ENCODE measurements at places on chromosomes 12 and 14. TPM values are rescaled to one million over a fixed set of nuclear protein-coding genes. Genes with fewer than 3 reads are reported as not detected.

- no peak for DNase-seq
Observed at GRCh38 chr14:101839236-101839635, 77.7 kb downstream of the PPP2R5C start.

EGLN3 gene
- total RNA-seq: 4.0 TPM

DNA sequence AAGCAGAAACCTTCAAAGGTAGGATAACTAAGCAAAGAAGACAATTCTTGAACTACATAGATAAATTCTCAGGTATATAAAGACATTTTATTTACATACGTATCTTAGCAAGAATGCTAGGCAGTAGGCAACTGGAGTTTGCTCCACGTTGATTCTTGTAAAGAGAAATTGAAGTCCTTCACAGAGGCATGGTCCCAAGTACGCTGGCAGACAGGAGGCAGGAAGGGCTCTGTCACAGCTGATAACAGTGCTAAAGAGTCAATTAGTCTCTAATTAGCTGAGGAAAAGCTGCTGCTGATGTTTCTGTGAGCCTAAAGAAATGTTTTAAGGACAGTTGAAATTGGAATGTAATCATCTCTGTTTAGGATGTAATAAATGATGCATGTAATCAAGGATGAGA lies 146.8 kb downstream of the METTL25 start:
- DNase-seq: no peak

VEZT gene
- total RNA-seq: 83.8 TPM

INSM2 gene
- not detected for total RNA-seq

TMCC3 gene
- total RNA-seq: 4.8 TPM

DNA sequence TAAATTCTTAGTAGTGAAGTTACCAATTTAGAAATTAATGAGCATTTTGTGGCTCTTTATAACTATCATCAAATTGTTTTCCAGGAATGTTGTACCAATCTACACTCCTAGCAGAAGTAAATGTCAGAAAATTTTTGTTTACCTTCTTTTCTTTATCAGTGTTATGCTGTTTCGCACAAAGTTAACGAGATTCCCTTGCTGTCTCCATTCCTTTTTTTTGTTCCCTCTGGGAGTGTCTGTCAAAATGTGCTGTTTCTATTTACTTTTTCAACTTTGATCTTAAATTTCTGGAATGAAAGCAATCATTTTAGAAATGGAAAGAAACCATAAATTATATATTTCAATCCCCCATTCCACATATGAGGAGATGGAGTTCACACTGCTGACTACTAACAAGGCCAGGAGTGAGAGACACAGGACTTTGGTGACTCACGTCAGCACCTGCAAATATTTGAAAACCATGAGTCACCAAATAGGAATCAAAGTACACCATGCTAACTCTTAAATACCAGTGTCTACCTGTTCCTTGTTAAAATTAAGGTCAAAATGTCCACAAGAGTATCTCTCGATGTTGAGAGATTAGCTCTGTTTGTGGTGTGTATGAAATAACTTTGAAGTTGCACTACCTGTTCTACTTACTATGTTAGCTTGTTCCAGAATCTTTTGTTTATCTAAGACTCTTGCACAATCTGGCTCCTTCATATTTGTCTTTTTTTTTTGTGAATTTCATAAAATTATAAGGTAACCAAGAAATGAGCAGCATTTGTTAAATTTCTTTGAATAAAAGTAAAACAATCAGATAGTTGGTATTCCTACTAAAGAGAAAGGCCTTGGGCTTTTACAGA lies 106.0 kb downstream of the RMST start:
- no peak for DNase-seq

GRCh38 chr12:48814262-48815125 lies 3.8 kb upstream of the CACNB3 start:
- DNase-seq: peak; percentile 73

DNA sequence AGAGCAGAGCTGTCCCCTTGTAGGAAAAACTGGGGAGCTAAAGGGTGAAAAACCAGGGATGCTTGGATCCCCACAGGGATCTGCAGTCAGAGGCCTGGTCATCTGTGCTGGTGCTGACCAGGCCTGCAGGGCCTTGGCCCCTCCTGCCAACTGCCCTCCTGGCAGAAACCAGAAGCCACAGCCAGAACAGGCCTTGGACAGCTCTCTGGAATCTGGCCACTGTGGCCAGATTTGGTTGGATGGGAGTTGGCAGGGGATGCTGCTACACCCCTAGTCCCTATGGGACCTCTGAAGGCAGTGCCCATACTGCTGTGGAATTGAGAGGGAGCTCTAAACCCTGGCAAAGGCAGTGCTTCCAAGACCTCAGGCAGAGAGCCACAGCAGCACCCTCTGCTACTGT lies 9.2 kb upstream of the GPX2 start:
- no peak for DNase-seq

GRCh38 chr14:54566410-54567223 lies at the start of gene SAMD4A:
Gene SAMD4A (plus strand): TSS chr14:54567128. CDS start chr14:54567917, 789 bp downstream.
- DNase-seq: peak; percentile 84

- no peak for DNase-seq
Observed at GRCh38 chr12:55057481-55057880, 37.7 kb downstream of the NEUROD4 start.

DNA sequence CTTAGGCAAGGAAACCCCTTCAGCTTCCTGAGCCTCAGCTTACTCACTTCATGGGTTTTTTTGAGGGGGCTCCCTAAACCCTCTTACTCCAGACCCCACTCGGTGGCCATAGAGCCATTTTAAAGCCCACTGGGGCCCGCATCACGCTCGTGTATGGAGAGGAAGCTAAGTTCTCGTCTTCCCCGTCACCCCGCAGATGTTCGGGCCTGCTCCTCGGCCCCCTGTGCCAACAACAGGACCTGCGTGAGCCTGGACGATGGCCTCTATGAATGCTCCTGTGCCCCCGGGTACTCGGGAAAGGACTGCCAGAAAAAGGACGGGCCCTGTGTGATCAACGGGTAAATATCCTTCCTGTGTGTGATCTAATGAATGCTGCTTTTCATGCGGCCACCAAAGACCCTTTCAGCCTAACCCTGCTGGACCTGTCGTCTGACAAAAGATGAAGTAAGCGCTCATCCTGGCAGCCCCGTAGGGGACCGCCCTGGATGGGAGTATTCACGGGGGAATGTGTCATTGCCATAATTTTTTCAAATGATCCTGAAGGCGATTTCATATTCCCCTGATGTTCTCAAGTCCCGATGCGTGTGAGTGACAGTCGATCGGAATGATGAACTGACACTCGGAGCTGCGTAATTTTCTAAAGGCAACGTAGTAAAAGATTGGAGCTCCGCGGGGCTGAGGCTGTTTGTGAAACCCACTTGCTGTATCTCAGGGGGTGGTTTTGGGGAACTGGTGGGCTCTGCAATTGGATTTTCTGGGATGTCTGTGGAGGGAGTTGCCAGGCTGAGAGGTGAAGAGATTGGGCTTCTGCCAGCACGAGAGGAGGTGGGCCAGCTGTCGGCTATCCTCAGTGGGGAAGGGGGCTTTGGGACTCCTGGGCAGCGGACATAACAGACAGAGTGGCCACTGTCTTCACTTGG lies 5.4 kb downstream of the DLK1 start:
- DNase-seq: no peak
